ENCODE measurements at places on chromosomes 2 and 18. TPM values are rescaled to one million over a fixed set of nuclear protein-coding genes. Genes with fewer than 3 reads are reported as not detected.

The TEX44 gene
- total RNA-seq = not detected

The NTSR2 gene
- total RNA-seq = not detected

The RNU2-63P gene
- not detected for total RNA-seq

The RUFY4 gene
- not detected for total RNA-seq

The BCL2 gene
- 0.73 TPM for total RNA-seq

The RAB27B gene
- 11.8 TPM for total RNA-seq

The SLC8A1 gene
- total RNA-seq = 0.51 TPM

The OSBPL6 gene
- total RNA-seq = 5.7 TPM

The CCDC141 gene
- not detected for total RNA-seq

The GCKR gene
- total RNA-seq = 0.48 TPM

The GKN2 gene
- total RNA-seq = 3.5 TPM
